ENCODE measurements at places on chromosomes 7 and 10.

DNA sequence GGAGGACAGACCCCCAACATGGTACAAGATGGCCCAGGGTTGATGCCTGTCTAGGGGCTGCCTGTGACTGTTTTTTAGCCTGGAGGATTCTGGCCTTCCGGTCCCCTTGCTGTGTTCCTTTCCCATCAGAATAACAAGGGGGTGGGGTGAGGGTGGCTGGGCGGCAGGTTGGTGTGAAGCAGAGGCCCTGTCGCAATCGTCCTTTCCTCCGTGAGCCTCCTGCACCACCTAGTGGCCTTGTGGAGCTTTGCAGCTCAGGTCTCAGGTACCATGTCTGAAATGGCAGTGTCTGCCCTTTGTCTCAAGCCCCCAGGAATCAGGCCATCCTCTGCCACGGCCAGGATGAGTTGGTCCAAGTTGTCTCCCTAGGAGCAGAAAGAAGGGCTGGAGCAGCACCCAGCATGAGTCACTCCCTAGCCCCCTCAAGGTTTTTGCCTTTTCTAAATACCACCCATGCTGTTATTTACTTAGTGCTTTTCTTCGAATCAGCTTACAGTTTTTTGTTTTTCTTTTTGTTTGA lies 24.2 kb downstream of the TACR2 start:
- DNase-seq: peak; percentile 66

- no peak for DNase-seq
These were observed 21.2 kb downstream of the TECTB start for GRCh38 chr10:112304267-112304859.

DNA sequence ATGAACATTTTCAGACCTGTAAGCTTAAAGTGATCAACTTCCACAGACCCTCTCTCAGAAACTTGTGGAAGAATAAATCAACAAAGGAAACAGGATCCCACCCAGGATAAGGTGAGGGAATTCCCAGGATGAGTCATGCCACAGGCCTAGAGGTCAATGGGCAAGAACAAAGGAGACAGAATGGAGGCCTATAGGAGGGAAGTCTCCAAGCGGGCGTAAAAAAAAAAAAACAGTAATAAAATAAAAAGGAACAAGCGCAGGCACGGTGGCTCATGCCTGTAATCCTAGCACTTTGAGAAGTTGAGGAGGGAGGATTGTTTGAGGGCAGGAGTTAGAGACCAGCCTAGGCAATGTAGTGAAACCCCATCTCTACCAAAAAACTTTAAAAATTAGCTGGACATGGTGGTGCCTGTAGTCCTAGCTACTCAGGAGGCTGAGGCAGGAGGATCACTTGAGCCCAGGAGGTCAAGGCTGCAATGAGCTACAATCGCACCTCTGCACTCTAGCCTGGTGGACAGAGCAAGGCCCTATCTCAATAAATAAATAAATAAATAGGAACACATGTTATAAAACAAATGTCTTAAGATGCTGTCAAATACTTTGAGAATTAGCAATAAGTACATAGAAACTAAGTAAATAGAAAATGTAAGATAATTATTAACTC lies 8.4 kb downstream of the SORBS1 start:
- DNase-seq: no peak

DNA sequence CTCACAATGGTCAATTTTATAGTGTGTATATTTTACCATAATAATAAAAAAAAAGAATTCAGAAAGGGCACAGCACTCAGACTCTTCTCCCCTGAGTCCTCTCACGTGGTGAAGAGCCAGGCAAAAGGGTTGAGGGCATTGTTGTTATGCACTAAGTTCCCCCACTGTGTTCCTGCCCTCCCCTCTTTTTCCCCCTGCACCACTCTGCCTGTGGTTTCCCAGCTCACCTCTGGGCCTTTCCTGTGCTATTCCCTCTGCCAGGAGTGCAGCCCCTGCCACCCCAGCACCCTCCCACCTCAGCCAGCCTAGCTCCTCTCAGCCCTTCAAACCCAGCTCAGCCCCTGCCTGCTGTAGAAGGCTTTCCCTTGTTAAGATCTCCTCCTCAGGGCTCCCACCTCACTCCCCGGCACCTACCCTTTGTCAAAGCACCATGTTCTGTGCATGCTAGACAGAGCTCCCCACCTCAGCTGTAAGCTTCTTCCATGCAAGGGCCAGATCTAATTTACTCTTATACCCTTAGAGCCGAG lies 108.5 kb downstream of the KCNMA1 start:
- no peak for DNase-seq

- DNase-seq: no peak
These were observed 36.6 kb upstream of the BHLHA15 start for GRCh38 chr7:98174334-98175259.

GRCh38 chr10:97353945-97354344 lies 19.4 kb upstream of the FRAT2 start:
- no peak for DNase-seq

GRCh38 chr10:4826792-4827324 lies 851 bp downstream of the AKR1E2 start:
- no peak for DNase-seq

GRCh38 chr7:74709880-74710671 lies 52.6 kb downstream of the GTF2I start:
- no peak for DNase-seq

GRCh38 chr10:99975106-99975829 lies 34.5 kb downstream of the DNMBP start:
- no peak for DNase-seq

GRCh38 chr7:41581041-41581440 lies 121.8 kb downstream of the INHBA start:
- no peak for DNase-seq

DNA sequence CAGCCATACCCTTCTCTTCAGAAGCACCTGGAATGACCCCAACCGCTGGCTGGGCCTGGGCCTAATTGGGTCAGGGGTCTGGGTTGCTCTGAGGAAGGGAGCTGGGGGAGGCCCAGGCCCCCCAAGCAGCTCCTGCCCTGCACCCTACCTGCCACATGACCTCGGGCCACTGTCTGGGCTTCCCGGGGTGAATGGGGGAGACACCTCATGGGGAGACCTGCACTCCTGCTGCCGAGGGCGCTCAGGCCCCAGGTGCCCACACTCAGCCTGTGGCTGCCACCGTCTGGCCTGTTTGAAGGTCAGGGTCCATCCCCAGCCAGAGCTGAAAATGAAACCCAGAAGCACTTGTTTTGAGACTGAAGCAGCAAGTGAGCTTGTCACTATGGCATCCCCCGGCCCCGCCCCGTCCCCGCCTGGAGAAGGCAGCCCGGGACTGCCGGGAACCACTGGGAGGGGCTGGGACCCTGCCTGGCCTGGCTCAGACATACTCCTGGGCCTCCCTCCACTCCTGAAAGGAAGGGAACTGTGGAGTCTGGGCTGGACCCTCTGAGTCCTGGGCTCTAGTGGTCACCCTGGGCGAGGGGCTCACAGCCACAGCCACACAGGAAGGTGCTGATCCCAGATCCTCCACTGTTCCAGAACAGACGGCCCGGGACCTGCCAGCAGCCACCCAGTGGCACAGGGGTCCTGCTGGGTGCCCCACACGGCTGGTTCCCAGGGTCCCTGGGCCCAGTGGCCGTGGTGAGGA lies 7.4 kb upstream of the MICALL2 start:
- no peak for DNase-seq

DNA sequence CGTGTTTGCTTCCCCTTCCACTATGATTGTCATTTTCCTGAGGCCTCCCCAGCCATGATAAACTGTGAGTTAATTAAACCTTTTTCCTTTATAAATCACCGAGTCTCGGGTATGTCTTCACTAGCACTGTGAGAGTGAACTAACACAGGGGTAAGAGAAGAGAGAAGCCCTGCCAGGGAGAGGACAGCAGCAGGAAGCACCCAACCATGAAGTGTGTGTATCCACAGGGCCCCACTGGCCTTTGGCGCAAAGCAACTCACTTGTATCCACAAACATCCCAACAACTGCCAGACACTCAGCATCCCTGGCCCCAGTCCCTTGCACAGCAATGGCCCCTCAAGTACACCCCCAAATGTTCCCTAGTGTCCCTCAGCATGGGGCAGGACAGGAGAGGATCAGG lies 115.1 kb downstream of the MAD1L1 start:
- no peak for DNase-seq

- no peak for DNase-seq
These were observed 304.9 kb downstream of the CDC14C start for GRCh38 chr7:49229246-49229645.

DNA sequence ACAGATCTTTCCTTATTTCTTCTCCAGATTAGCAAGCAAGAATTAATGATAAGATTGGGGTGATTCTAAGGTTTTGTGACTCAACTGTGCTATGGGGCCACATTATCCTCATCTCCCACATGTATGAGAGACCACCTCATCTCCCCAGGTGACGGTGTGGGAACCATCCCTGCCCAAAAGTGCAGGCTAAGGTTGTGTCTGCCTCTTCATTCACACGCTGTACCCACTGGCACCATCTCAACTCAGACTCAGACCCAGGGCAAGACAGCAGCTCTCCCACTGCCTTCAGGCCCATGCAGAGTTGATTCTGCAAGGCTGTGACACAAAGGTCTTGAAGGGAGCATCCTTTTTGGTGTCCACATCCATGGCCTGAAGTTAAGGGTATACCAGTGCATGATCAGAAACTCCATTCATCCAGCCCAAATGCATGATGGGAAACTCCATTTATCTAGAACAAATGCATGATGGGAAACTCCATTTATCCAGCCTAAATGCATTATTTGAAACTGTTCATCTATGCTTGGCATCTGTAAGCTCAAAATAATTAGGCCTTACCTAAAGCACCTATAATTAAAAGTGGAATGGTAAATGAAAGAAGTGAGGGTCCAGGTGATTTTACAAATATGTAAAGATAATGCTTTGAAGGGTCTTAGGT lies 99.4 kb downstream of the TCERG1L start:
- no peak for DNase-seq

- no peak for DNase-seq
These were observed 37.5 kb downstream of the HELLS start for GRCh38 chr10:94583124-94583523.

- DNase-seq: no peak
These were observed 122.3 kb upstream of the GALNT17 start for GRCh38 chr7:71009636-71010035.

- no peak for DNase-seq
These were observed 58.1 kb downstream of the ALOX5 start for GRCh38 chr10:45432113-45432512.
